Stimulated activated CD8-positive, alpha-beta memory T cell treated with anti-CD3 and anti-CD28 coated beads, Interleukin-2, amount 100 ng/mL, for 48 hours (primary cell): ENCODE measurements at places on chromosomes 5 and 9.

- no peak for DNase-seq
These were observed 10.0 kb upstream of the CLIC3 start for GRCh38 chr9:137006116-137007003.

DNA sequence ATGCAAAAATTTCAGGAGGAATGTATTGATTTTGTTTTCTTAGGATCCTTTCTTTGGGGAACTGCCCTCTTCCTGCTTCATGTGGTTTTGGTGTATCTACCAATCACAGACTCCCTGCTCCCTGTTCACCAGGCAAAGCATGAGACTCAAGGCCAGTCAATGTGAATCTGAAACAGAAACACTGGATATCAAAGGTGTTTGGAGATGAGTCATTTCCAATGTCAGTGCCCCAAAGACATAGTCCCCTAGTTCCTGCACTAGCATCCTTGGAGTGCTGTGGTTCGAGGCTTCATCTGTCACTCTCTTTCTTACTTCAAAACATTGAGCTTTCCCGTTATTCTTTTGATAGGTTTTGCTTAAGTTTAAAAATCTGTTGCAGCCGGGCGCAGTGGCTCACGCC is 8.1 kb downstream of the PPP3R2 start:
- no peak for DNase-seq

- DNase-seq: peak; percentile 67
These were observed 42.8 kb downstream of the TIMD4 start for GRCh38 chr5:156920042-156920860.

DNA sequence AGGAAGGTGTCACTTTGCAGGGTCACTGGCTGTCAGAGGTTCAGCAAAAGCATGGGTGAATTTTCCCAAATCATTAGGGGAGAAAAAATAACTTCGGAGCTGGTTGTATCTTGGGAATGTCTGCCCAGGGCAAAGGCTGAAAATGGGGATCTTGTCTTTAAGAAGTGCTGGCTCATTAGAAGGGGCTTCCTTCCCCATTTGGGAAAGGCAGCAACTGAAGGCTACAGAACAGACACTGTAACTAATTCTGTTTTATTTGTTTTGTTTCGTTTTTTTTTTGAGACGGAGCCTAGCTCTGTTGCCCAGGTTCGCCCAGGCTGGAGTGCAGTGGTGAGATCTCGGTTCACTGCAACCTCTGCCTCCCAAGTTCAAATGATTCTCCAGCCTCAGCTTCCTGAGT is 70.3 kb upstream of the PCA3 start:
- no peak for DNase-seq

DNA sequence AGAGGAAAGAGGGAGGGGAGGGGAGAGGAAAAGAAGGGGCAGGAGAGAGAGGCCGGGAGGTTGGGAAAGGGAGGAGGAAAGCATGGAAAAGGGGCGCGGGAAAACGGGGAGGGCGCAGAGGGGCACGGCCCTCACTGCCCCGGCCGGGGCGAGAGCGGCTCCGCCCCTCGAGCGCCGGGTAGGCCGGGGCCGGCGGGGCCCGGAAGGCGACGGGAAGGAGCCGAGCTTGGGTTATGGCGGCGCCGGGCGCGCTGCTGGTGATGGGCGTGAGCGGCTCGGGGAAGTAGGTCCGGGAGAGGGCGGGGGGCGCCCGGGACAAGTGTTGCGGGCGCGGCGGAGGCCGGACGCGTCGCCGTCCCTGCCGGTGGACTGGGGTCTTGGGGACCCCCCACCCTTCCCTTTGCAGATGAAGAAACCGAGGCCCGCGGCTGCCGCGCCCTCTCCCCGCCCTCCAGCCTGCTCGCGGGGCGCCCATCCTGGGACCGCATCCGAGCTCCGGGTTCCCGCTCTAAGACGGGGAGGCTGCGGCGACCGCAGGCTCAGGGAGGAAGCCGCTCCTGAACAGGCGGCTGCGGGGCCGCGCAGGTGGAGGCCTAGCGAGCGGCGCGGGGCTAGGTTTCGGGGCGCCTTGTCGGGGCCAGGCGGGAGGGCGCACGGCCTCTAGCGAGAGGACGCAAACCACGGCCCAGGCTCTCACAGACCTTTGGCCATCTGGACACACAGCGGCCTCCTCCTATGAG is at the start of gene IDNK:
Gene IDNK (plus strand): TSS at position 205 of the 740 bp plus-strand sequence. CDS start 29 bp downstream, at position 234.
- peak; percentile 26 for DNase-seq

- DNase-seq: no peak
These were observed 165.1 kb downstream of the ASTN2 start for GRCh38 chr9:117249799-117250198.

GRCh38 chr5:157177953-157178352 is 2.7 kb upstream of the ITK start:
- DNase-seq: no peak

DNA sequence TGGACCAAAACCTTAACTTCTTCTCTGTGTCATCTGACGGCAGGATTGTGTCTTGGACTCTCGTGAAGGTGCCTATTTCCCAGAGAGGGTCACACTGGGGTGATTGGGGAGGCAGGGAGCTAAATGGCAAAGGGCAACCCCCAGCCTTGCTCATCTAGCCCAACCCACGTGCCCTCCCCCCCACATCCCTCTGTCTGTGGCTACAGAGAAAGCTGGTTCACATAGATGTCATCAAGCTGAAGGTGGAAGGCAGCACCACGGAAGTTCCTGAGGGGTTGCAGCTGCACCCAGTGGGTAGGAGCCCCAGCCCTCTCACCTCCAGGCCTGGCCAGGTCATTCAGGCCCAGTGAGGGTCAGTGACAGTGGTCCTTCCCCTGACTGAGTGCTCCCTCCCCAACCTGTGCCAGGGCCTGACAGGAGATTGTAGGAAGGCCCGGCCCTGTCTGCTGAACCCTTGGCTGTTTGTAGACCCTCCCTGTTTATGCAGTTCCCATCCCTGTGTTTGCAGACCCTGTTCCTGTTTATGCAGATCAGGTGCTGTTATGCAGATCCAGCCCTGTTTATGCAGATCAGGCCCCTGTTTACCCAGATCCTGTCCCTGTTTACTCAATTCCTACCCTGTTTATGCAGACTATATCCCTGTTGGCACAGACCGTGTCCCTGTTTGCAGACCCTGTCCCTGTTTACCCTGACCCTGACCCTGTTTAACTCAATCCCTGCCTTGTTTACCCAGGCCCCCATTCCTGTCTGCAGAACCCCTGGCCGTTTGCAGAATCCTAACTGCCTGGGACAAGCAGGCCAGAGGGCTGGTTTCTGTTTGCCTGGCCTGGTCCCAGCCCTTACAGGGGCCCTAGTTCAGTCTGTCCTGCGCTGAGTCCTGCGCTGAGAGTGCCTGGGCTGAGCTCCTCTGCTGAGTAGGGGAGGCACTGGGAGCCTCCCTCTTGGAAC is 10.4 kb downstream of the ENHO start:
- no peak for DNase-seq

- no peak for DNase-seq
These were observed 38.9 kb downstream of the CDH6 start for GRCh38 chr5:31232273-31232888.

GRCh38 chr5:17219006-17219422 is 1.6 kb downstream of the BASP1 start:
- DNase-seq: no peak

DNA sequence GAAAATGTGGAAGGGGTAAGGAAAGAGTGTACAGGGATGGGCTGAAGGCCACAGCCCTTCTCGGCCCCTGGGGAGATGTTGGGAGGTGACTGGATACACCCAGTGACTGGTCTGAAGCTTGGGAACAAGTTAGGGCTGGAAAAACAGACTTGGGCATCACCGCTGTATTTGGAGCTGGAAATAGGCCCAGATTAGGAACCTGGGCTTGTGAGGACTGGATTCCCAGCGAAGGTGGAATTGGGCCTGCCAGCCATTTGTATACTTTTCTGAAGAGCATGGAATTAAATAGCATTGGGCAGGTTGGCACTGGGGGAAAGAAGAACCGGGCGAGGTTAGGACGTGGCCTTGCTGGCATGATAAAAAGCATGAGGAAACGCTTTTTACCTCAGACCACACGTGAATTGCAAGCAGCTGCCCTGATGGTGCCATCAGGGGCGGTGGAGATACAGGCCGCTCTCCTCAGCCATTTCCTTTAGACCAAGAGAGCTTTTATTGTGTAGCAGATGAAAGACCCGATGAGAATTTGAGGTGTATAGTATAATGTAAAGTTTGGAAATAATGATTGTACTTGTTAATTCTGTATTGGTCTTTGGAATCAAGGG is 37.8 kb downstream of the OTULIN start:
- no peak for DNase-seq

DNA sequence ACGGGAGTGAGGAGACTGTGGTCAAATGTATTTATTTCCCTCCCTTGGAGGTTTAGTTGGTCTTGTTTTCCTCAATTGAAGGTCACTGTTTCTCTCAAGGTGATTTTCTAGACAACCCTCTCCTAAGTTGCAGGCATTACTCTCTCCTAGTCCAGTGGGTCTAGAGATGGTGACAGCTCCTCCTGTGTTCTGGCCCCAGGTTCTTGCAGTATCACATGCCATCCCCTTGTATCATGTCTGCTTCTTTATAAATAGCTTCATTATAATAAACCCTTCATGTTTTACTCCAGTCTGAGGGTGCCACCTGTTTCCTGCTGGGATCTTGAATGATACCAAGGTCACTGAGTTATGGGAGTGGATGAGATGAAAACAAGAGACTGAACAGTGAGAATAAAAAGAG is 208.0 kb upstream of the KCNN2 start:
- DNase-seq: no peak

GRCh38 chr9:31590091-31590490 is 794.4 kb upstream of the ACO1 start:
- DNase-seq: no peak

GRCh38 chr5:167485061-167485774 is 806.2 kb upstream of the WWC1 start:
- no peak for DNase-seq

GRCh38 chr9:94945197-94946144 is 219.0 kb downstream of the AOPEP start:
- no peak for DNase-seq

DNA sequence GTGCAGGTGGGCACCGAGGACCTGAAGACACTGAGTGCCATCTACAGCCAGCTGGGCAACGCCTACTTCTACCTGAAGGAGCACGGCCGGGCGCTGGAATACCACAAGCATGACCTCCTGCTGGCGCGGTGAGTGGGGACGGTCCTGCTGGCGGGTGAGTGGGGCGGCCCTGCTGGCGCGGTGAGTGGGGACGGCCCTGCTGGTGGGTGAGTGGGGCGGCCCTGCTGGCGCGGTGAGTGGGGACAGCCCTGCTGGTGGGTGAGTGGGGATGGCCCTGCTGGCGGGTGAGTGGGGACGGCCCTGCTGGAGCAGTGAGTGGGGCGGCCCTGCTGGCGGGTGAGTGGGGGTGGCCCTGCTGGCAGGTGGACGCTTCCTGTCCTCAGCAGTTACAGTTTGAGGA is 7.2 kb downstream of the GPSM1 start:
- no peak for DNase-seq

DNA sequence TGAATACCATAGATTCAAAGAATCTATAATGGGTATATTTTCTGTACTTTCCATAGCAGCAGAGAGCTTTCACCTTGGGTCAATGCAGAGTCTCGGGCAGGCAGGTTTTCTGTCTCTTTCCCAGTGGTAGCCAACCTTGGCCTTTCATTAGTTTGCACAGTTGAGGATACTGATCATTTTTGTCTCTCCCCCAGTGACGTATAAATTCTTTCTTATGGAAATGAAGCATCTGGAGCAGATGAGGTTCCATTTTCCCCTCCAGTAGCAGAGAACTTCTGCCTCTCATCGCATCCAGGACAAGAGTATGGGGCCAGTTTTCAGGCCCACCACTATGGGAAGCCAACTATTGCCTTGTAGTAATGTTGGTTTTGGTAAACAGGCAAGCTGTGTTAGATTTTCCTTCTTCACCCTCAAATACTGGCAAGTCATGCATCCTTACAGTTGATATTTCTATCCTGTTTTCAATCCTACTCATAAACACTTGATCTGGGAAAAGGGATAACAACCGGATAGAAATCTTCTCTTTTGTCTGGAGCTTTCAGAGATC is 845.2 kb upstream of the CDH18 start:
- DNase-seq: no peak

- DNase-seq: no peak
These were observed 136.6 kb upstream of the ICE1 start for GRCh38 chr5:5285906-5286305.

DNA sequence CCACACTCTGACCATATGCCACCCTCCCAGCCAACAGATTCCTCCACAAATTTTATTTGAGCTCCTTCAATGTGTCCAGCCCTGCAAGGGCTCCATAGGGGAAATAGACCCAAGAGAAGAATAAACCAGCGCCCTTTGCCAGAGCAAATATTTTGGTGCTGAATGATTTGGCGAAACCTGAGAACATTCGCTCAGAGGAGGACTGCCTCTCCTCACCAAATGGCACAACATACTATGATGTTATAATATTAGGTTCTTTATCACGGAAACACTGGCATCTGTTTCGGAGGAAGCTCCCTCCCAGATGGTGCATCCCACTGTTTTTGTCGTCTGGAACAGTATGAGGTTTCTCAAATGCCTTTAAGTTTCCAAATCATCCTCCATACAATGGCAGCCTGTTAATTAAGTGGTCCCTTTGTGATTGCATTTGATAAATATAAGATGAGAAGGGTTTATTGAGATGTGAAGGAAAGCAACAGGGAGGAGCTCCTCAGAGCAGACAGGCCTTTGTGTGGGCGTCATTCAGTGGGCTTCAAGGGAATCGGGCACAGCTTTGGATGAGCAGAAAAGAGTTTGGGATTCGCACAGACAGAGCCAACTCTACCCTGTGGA is 139.1 kb upstream of the ADRA1B start:
- no peak for DNase-seq
